ENCODE measurements at places on chromosomes 2 and 18.

- peaks cover 8% of the 10 kb centered on the region for H3K4me1 ChIP-seq
- peak overlapping the region; percentile 24 for H3K27ac ChIP-seq
- H3K36me3 ChIP-seq: peaks cover 24% of the 10 kb centered on the region
- H3K27me3 ChIP-seq: no peaks in the 10 kb centered on the region
- peak overlapping the region; percentile 70 for H3K4me3 ChIP-seq
Observed at GRCh38 chr2:135657806-135658582, 83.7 kb upstream of the UBXN4 start.

DNA sequence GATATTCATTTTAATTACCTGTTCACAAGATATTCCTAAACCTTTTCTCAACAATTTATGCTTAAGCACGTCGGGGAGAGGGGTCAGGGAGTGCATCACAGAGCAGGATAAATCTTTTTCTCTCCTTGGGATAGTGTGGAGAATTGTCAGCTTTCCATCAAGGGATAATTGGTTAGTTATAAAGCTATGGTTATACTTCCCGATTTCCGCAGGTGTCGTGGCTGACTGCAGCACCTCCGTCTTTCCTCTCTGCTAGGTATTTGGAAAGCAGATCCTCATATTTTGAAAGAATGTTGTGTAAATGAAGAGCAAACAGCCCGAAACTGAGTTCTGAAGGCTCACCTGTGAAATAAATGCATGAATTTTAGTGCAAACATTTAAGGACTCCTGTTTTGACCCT lies 778 bp downstream of the DYNC2LI1 start:
- peaks cover 6% of the 10 kb centered on the region for H3K4me1 ChIP-seq
- no peak overlapping the region for H3K27ac ChIP-seq
- peak overlapping the region; percentile 84 for H3K4me3 ChIP-seq
- H3K27me3 ChIP-seq: peaks cover 4% of the 10 kb centered on the region
- H3K36me3 ChIP-seq: no peaks in the 10 kb centered on the region

DNA sequence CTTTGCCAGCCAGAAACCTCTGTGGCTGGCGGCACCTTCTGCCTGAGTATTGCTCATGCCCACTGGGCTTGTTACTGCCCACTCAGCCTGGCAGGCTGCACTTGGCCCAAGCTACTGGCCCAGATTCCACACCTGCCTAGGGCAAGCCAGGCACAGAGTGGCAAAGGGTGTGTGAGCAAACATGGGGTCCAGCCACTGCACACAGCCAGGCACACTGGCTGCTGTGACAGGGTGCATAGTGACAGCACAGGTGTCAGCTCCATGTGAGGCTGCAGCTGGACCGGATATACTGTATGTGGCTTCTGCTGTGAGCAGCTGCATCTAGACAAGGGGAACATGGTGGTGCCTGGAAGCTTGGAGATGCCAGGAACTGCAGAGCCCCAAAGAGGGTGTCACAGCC lies 113.9 kb downstream of the COPS8 start:
- no peaks in the 10 kb centered on the region for H3K36me3 ChIP-seq
- H3K4me1 ChIP-seq: no peaks in the 10 kb centered on the region
- no peak overlapping the region for H3K4me3 ChIP-seq
- no peak overlapping the region for H3K27ac ChIP-seq
- no peaks in the 10 kb centered on the region for H3K27me3 ChIP-seq

DNA sequence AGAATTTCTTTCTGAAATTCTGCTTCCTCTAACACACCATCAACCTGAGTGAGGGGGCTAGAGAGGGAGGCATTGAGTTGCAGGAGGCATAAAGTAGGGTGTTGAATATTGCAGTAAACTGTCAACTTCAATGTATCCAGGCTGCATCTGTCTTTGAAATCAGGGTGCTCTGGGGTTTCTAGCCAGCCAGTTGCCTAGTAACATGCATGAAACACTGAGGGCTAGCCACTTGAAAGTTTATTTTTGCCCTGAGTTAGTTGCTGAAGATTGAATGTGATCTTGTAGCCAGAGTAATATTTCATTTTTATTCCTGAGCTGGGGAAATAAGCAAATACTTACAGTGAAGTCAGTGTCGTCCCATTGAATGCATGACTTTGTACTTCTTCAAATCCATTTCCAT lies 41.9 kb downstream of the LHCGR start:
- H3K27me3 ChIP-seq: no peaks in the 10 kb centered on the region
- H3K4me1 ChIP-seq: no peaks in the 10 kb centered on the region
- no peak overlapping the region for H3K4me3 ChIP-seq
- H3K36me3 ChIP-seq: no peaks in the 10 kb centered on the region
- no peak for DNase-seq
- no peak overlapping the region for H3K27ac ChIP-seq

GRCh38 chr18:77191071-77191751 lies 58.4 kb upstream of the GALR1 start:
- H3K36me3 ChIP-seq: no peaks in the 10 kb centered on the region
- no peak overlapping the region for H3K4me3 ChIP-seq
- no peak for DNase-seq
- H3K27me3 ChIP-seq: peaks cover 8% of the 10 kb centered on the region
- no peak overlapping the region for H3K27ac ChIP-seq

DNA sequence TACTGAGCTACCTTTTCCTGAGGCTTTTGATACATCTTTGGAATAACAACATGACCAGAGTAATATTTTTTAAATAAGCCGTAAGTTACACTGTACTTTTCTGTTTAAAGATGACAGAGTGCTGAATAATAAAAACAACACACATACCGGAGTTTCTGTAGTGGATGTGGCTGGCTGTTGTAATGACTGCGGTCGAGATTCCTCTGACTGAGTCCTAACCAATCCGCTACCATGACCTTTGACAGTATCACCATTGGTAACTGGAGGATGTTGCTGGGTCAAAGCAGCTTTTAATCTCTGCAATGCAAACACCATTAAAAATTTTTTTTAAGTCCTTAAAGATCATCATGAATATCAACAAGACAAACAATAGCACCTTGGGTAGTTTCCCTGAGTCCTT lies 70.7 kb downstream of the ATF2 start:
- H3K27me3 ChIP-seq: no peaks in the 10 kb centered on the region
- H3K4me3 ChIP-seq: no peak overlapping the region
- peaks cover 42% of the 10 kb centered on the region for H3K36me3 ChIP-seq
- no peaks in the 10 kb centered on the region for H3K4me1 ChIP-seq
- no peak for DNase-seq
- no peak overlapping the region for H3K27ac ChIP-seq

- no peaks in the 10 kb centered on the region for H3K36me3 ChIP-seq
- H3K27ac ChIP-seq: no peak overlapping the region
- peaks cover 2% of the 10 kb centered on the region for H3K27me3 ChIP-seq
- H3K4me3 ChIP-seq: no peak overlapping the region
- no peak for DNase-seq
- H3K4me1 ChIP-seq: no peaks in the 10 kb centered on the region
Observed at GRCh38 chr18:60044290-60045006, 144.7 kb downstream of the PMAIP1 start.

GRCh38 chr2:1769703-1770422 lies 25.5 kb upstream of the PXDN start:
- H3K4me3 ChIP-seq: no peak overlapping the region
- H3K27ac ChIP-seq: no peak overlapping the region
- H3K36me3 ChIP-seq: no peaks in the 10 kb centered on the region
- H3K27me3 ChIP-seq: no peaks in the 10 kb centered on the region
- DNase-seq: no peak

DNA sequence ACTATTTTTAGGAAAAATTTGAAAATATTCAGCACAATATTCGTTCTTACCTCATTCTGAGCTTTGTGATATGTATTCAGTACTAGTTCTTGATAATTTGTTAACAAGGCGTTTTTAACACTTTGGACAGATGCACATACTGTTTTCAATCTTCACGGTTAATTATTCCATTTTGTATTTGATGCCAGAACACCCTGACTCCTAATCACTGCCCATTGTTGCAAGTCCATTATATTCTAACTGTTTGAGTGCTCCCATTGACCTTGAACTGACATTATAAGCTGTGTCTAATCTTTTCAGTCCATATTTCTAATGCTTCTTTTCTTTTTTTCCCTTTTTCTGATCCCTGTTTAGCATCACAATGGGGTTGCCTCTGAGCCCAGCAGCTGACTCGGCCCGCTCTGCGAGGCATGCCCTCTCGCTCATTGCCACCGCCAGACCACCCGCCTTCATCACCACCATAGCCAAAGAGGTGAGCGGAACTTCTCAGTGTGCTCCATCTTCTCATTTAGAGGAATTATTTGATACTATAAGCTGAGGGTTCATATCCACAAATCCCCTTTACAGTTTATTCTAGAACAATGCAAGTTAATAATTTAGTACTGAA lies 211.3 kb upstream of the BOD1L2 start:
- H3K36me3 ChIP-seq: peaks cover 49% of the 10 kb centered on the region
- H3K27me3 ChIP-seq: no peaks in the 10 kb centered on the region
- H3K27ac ChIP-seq: no peak overlapping the region
- no peak for DNase-seq
- no peak overlapping the region for H3K4me3 ChIP-seq

DNA sequence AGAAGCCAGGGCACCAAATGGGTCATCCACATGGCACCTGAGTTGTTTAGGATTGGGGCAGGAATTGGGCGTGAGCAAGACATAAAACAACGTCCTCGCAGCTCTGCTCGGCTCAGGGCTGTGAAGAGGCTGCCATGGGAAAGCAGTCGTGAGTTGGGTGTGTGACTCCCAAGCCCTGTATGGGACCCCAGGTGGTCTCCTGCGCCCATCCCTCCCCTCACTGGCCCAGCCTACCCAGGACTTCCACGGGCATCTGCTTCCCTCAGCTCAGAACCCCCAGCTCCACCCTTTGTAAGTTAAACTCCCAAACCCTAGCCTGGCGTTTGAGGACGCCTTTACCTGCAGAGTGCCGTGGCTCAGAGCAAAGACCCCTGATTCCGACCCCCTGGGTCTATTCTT lies 23.2 kb upstream of the HPCAL1 start:
- no peak overlapping the region for H3K27ac ChIP-seq
- no peaks in the 10 kb centered on the region for H3K27me3 ChIP-seq
- H3K4me3 ChIP-seq: no peak overlapping the region
- H3K4me1 ChIP-seq: no peaks in the 10 kb centered on the region

- no peaks in the 10 kb centered on the region for H3K27me3 ChIP-seq
- no peak overlapping the region for H3K27ac ChIP-seq
- peak; percentile 35 for DNase-seq
- no peaks in the 10 kb centered on the region for H3K4me1 ChIP-seq
- H3K36me3 ChIP-seq: no peaks in the 10 kb centered on the region
Observed at GRCh38 chr2:182642328-182642727, 73.7 kb upstream of the DNAJC10 start.
